ENCODE measurements at places on chromosomes 12 and 14.

GRCh38 chr12:108783446-108783845 is 52.1 kb upstream of the CORO1C start:
- H3K27ac ChIP-seq, result no peak overlapping the region
- H3K4me1 ChIP-seq, result no peaks in the 10 kb centered on the region

- peaks cover 43% of the 10 kb centered on the region for H3K4me1 ChIP-seq
- peaks cover 18% of the 10 kb centered on the region for H3K27me3 ChIP-seq
- no peak for DNase-seq
These were observed 27.7 kb upstream of the PLEKHG3 start for GRCh38 chr14:64676410-64677008.

GRCh38 chr14:100879194-100879593 is 24.3 kb downstream of the RTL1 start:
- H3K27me3 ChIP-seq, result no peaks in the 10 kb centered on the region
- H3K27ac ChIP-seq, result no peak overlapping the region
- no peak overlapping the region for H3K4me3 ChIP-seq
- no peaks in the 10 kb centered on the region for H3K4me1 ChIP-seq
- DNase-seq, result no peak
- H3K36me3 ChIP-seq, result no peaks in the 10 kb centered on the region

- no peak for DNase-seq
- H3K36me3 ChIP-seq, result no peaks in the 10 kb centered on the region
- H3K4me1 ChIP-seq, result no peaks in the 10 kb centered on the region
- H3K27me3 ChIP-seq, result no peaks in the 10 kb centered on the region
These were observed 77.2 kb downstream of the RPL10L start for GRCh38 chr14:46574221-46574977.

DNA sequence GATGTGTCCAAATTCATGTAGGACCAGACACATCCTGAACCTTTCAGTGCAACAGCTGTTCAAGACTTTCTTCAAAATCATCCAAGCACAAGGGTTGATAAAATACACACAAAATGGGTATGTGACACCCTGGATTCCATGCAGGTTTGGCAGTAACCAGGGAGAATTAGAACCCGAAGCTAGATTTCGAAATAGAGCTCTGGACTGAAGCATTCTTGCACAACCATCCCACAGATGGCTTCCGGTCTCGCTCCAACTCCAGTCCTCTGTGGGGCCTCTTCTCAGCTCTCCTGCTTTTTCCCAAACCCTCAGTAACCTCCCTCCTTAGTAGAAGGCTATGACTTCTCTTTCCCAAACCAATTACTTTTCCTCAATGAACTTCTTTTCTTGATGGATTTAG is 171.3 kb downstream of the TTC7B start:
- no peak overlapping the region for H3K27ac ChIP-seq
- H3K36me3 ChIP-seq, result no peaks in the 10 kb centered on the region
- H3K4me1 ChIP-seq, result no peaks in the 10 kb centered on the region
- H3K4me3 ChIP-seq, result no peak overlapping the region

DNA sequence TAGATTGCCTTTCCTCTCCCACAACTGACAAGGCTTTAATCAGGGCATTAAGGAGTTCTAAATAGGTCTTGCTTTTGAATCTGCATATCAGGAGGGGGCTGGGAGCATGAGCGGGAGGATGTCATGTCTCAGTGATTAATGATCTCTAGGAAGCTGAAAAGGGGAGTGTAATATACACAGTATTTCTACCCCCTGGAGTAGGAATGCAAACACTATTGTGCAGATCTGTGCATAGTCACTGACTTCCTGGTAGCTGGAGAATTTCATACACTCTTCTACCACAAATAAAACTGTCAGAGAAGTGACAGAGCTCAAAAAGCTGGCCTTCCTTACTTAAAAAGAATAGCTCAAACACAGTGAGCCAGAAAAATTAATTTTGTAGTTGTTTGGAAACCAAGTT is 65.8 kb downstream of the RIC8B start:
- H3K27me3 ChIP-seq, result no peaks in the 10 kb centered on the region
- no peak overlapping the region for H3K27ac ChIP-seq
- DNase-seq, result no peak
- no peak overlapping the region for H3K4me3 ChIP-seq
- peaks cover 8% of the 10 kb centered on the region for H3K36me3 ChIP-seq
- H3K4me1 ChIP-seq, result peaks cover 17% of the 10 kb centered on the region

- peaks cover 2% of the 10 kb centered on the region for H3K27me3 ChIP-seq
- H3K36me3 ChIP-seq, result no peaks in the 10 kb centered on the region
- DNase-seq, result no peak
- no peak overlapping the region for H3K4me3 ChIP-seq
- no peak overlapping the region for H3K27ac ChIP-seq
- peaks cover 6% of the 10 kb centered on the region for H3K4me1 ChIP-seq
These were observed 65.3 kb upstream of the RASSF3 start for GRCh38 chr12:64545081-64545382.

DNA sequence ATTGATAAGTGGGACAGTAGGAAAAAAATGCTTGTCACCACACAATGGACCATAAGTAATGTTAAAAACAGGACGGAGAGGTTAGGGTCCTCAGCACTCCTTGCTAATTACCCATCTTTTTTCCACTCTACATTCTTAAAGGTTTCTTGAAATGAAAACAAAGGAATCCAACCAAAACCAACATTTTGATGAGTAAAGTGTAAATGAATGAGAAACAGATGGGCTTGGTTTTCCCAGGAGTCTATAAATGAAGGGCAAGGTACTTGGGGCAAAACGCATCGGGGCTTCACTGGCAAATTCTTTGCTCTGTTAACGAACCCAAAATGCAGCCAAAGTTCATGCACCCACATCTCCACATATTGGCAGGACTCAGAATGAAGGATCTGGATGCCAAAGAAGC is 129.2 kb upstream of the BMP4 start:
- no peaks in the 10 kb centered on the region for H3K36me3 ChIP-seq
- no peak for DNase-seq
- no peak overlapping the region for H3K27ac ChIP-seq
- H3K27me3 ChIP-seq, result no peaks in the 10 kb centered on the region

DNA sequence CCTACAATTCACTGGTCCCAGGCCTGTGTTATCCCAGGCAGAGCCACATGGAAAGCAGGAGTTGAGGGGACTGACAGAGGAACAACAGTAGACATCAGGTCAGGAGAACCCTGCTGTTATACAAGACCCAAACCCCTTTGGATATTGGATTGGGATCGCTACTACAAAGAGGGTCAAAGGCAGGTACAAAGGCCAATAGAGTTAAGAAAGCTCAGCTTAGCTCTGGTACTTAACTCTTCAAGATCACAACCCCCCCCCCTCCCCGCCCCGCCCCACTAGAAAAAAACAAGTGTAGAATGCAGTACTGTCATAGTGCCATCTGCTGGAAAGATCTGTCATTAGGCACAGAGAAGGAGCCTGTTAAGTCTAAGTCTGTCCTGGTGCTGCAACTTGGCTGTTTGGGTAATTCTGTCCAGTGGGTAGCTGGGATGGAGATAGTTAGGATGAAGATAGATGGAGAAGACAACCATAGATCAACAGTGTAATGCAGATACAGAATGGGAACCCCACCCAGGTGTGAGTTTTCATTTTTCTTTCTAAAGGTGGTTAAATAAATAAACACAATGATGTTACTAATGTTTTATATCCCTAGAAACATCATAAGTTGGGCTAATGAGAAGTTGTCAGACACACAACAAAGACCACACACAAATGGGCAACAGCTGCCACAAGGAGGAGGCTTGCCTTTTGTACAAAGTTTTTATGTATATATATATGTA is 17.2 kb downstream of the REM2 start:
- peaks cover 47% of the 10 kb centered on the region for H3K36me3 ChIP-seq
- H3K27ac ChIP-seq, result peak overlapping the region; percentile 4

DNA sequence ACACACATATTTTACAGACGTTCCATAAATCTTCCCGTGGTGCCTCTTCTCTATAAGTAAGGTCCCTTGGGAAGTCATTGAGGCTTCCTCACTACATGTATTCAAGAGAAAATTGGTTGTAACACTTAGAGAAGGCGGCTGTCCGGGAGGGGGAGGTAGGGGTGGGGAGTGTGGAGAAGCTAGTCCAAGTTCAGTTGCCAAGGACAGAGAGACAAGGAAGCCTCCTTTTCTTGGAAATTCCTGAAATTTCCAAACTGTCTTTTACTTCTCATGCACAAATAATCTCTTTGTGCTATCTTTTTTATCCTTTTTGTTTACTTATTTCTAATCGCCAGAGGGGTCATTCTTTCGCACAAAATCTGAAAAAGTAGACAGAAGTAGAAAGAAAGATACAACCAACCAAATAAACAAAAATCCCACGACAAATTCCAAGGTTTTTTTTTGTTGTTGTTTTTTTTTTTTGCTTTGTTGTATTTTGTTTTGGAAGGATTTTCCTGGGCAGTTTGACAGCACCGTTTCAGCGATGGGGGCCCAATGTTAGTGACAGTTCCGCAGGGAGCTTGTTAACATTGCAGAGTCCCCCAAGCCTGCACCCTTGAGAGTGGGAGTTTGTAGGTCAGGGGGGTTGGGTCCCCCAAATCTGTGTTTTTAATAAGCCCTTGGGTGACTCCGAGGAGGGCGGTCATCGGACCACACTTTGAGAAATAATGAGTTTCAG is 45.2 kb downstream of the MAP1LC3B2 start:
- H3K4me3 ChIP-seq, result no peak overlapping the region
- DNase-seq, result no peak
- peaks cover 4% of the 10 kb centered on the region for H3K27me3 ChIP-seq
- no peaks in the 10 kb centered on the region for H3K36me3 ChIP-seq
- H3K27ac ChIP-seq, result no peak overlapping the region
- peaks cover 21% of the 10 kb centered on the region for H3K4me1 ChIP-seq

DNA sequence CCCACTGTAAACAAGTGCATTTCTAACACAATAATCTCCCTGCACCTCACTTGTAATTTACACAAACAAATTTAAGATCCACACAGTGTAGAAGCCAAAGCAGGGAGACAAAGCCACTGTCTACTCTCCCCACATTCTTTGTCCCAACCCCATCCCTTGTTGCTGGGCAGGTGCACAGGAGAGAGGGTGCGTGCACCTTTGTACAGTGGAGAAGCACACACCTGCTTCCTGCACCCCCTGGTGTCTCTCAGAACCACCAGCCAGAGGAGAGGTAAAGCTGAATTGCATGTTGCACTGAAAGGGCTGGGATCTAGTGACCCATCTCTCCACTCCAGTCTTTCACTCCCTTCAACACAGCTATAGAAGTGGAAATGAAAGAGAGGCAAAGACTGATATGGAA is 51.4 kb upstream of the IFNG-AS1 start:
- H3K27ac ChIP-seq, result no peak overlapping the region
- H3K4me3 ChIP-seq, result no peak overlapping the region
- H3K27me3 ChIP-seq, result peaks cover 5% of the 10 kb centered on the region
- H3K36me3 ChIP-seq, result no peaks in the 10 kb centered on the region

DNA sequence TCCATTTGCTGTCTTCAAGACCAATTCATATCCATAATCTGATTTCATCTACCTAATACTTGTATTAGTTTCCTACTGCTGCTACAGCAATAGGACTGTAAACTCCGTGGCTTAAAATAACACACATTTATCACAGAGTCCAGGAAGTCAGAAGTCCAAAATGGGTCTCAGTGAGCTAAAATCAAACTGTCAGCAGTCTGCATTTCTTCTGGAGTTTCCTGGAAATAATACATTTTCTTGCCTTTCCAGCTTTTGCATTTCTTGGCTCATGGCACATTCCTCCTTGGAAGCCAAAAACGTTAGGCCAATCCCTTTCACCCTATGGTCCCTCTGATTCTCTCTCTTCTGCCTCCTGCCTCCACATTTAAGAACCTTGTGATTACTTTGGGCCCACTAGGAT is 239.8 kb downstream of the PRKD1 start:
- no peaks in the 10 kb centered on the region for H3K36me3 ChIP-seq
- no peaks in the 10 kb centered on the region for H3K27me3 ChIP-seq
- no peak overlapping the region for H3K4me3 ChIP-seq
- H3K27ac ChIP-seq, result no peak overlapping the region
- no peak for DNase-seq
- no peaks in the 10 kb centered on the region for H3K4me1 ChIP-seq

GRCh38 chr12:58648176-58648575 is 272.1 kb downstream of the LRIG3 start:
- H3K4me3 ChIP-seq, result no peak overlapping the region
- DNase-seq, result no peak
- no peak overlapping the region for H3K27ac ChIP-seq
- no peaks in the 10 kb centered on the region for H3K36me3 ChIP-seq

GRCh38 chr14:71613168-71613567 is 319.1 kb upstream of the RGS6 start:
- no peak overlapping the region for H3K27ac ChIP-seq
- no peaks in the 10 kb centered on the region for H3K4me1 ChIP-seq
- H3K36me3 ChIP-seq, result peaks cover 9% of the 10 kb centered on the region
- no peak overlapping the region for H3K4me3 ChIP-seq

DNA sequence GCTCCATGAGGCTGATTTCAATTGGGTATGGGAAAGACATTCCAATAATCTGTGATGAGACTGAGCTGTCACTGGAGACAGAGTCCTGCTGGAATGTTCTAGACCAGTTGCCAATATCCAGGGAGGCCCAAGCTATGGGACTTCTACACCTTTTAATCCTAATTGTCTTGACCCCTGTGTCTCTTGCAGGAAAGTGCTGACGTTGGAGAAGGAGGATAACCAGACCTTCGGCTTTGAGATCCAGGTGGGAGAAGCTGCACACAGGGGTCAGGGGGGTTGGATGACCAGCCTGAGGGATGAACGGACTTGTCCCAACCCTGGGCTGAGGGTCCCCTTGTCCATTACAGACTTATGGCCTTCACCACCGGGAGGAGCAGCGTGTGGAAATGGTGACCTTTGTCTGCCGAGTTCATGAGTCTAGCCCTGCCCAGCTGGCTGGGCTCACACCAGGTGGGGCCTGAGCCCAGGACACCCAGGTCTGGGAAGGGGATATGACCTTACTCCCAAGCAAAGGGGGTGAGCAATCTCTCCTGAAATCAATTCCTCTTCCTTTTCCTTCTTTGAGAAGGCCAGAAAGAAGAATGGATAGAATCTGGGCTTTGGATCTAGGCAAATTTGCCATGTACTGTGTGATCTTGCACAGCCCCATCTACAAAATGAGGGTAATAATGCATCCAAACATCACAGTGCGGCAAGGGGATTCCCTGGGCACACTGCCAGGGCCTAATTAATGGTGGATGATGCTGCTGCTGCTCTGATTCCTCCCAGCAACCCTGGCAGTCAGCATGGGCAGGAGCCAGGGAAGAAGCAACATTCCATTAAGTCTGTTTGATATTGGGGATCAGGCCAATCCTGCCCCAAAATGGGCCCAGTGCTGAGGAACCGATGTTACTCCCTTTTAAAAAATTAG is 4.2 kb downstream of the TAMALIN start:
- peaks cover 8% of the 10 kb centered on the region for H3K36me3 ChIP-seq
- H3K4me1 ChIP-seq, result peaks cover 28% of the 10 kb centered on the region
- no peak overlapping the region for H3K4me3 ChIP-seq
- no peak for DNase-seq
- H3K27me3 ChIP-seq, result peaks cover 8% of the 10 kb centered on the region
- no peak overlapping the region for H3K27ac ChIP-seq
